Ovary (tissue), 10 donors: ENCODE measurements at places on chromosomes 13 and 19. TPM values are rescaled to one million over a fixed set of nuclear protein-coding genes. Genes with fewer than 3 reads are reported as not detected.

Gene REEP6
- 6.5 TPM for total RNA-seq

- DNase-seq, result no peak
These were observed 22.3 kb downstream of the FAM216B start for GRCh38 chr13:42803563-42804204.

GRCh38 chr13:66014771-66015170 is 1215.4 kb downstream of the PCDH9 start:
- no peak for DNase-seq

DNA sequence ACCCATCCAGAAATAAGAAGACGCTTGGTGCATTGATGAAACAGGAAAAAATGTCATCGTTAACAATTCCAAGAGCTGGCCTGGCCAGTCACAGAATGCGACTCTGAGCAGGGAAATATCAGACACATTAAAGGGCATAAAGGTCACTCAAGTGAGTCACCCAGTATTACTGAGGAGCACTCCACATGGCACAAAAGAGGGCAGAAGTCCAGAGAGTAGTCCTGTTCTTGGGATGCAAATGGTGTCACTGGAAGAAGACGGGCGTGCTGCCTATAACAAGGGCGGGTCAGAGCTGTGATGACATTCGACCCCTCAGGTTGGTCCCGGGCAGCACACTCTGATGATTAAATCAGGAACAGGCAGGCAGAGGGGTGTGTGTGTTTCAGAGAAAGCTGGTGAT is 720.3 kb downstream of the UQCRFS1 start:
- no peak for DNase-seq

- no peak for DNase-seq
These were observed 90.5 kb upstream of the AKAP11 start for GRCh38 chr13:42181381-42181953.

Gene NUCB1
- total RNA-seq, result 249 TPM

Gene WASF3
- total RNA-seq, result 37.1 TPM

DNA sequence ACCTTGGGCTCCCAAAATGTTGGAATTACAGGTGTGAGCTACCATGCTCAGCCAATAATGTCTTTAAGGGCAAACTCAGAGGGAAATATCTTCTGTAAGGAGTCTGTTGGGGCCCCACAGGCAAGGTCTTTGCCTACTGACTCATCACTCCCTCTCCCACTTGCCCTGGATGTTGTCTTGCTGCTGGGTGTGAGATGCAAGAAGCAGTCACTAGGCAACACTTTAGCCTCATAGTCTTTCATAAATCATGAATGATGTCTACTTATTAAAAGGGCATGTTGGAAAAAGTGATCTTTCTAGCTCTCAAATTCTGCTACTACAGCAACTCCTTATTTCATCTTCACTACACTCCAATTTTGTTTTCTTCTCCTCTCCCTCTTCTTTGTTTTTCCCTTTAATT is 34.6 kb upstream of the SLC10A2 start:
- DNase-seq, result no peak

Gene PTOV1
- 256 TPM for total RNA-seq

DNA sequence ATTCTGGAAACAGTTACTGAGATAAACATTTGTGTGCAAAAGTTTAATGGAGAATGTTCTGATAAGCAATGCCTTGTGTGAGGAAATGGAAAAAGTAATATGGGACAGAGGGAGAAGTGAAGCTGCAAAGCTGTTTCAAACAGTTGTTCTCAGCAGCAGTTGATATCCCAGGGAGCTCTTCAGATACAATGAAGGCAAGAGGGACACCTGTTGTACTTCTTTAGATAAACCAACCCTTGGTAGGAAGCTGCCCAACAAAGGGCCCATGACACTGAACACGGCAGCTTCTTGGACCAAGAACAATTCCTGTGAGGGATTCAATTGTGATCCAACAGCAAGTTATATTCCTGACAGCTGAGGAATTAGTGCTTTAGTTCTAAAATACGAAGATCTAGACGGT is 894.3 kb upstream of the PCDH20 start:
- no peak for DNase-seq

GRCh38 chr13:49353908-49354307 is 90.0 kb downstream of the CAB39L start:
- no peak for DNase-seq

- DNase-seq, result no peak
These were observed 207.4 kb upstream of the SOX1 start for GRCh38 chr13:111859354-111860230.

DNA sequence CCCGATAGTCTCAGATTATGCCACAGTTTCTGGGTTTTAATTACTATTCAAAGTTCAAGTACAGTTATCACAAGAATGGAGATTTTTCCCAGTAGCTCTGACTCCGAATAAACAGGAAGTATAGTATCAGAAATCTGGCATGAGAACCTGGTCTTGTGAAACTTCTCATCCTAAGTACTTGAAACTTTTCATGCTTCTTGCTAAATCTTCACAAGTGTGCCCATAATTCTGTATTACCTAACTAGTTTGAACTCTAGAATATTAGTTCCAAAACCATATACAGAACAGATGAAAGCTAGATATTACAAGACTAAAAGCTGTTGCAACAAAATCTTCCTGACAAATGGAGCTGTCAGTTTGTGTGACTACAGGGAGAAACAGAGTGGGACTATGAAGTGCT is 70.5 kb upstream of the CSNK1A1L start:
- DNase-seq, result no peak

- DNase-seq, result no peak
These were observed 19.4 kb upstream of the PAK4 start for GRCh38 chr19:39106194-39106593.
